HT-29 (cell line): ENCODE measurements at places on chromosomes 1 and 21.
A peak's percentile ranks its signal among the peaks of the same experiment; 100 is the strongest.

- DNase-seq: no peak
Measured at GRCh38 chr1:234778221-234779159, 168.5 kb upstream of the IRF2BP2 start.

DNA sequence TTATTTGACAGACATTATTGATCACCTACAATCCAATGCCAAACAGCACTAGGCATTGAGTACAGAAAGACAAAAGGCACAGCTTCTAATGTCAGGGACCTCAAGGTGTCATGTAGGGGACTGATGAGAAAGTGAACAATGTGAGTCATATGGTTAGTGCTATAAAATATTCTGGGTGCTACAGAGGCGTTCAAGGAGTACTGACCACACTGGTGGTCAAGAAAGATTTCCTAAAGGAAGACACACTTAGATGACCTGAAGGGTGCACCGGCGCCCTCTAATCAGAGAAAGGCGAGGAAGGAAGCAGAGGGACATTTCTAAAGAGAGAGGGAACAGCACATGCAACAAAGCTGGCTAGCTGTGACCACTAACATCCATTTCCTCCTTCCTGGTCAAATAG is 64.9 kb upstream of the F3 start:
- DNase-seq: no peak

DNA sequence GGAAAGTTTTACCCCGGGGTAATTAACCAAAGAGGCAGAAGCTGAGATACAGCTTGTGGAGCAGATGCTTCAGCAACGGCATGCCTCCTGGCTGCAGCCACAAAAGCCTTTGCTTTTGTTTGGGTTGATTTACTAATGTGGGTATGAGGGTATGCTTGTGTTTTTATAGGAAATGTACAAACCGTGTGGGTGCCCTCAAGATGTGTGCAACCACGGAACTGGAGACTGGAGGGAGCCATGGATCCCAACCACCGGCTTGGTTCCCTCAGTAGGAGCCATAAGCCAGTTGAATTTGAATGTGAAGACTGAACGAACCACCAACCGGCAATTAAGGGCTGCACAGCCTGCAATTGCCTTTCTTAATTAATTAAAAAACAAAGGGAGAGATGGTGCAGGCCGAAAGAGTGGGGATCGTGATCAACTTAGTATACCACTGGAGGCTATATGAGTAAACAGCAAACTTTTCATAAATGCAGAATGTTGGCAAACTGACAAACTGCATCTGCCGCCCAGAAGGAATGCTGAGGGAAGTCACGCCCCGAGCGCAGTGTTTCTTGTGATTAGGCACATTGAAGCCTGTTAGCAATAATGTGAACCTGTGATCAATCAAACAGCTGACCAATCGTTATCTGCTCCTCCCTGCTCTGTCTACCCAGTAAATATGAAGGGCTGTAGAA is 104.1 kb downstream of the DISP1 start:
- DNase-seq: no peak

DNA sequence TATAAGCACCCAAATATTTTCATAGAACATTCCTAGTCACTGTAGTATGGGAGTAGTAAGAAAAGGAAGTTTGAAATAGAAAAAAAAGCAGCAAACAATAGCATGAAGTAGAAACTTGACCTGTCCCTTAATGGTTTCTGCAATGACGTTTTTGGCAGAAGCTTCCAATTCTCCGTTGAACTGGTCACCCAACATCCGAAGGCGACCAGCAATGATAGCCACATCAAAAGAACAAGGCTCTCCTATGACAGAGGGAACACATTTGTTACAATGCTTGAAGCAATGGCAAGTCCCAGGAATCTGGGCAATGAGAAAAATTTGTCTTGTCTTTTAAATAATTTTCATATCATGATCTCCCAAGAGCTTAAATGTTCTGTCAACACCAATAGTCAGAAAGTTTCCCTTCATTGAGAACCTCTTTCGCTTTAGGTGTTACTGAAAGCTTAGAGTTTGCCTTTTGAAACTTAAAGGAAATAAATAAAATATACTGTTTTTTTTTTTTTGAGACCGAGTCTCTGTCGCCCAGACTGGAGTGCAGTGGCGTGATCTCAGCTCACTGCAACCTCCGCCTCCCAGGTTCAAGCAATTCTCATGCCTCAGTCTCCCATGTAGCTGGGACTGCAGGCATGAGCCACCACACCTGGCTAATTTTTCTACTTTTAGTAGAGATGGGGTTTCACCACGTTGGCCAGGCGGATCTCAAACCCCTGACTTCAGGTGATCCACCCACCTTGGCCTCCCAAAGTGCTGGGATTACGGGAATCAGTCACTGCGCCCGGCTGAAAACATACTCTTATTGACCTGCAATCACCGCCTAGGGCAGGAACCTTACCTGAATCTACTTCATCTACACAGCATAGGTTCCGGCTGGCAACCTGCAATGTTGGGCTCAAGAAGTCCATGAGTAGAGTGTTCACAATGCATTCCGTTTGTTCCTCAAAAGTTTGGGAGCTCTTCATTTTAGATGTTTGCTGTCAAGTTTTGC is 672 bp downstream of the BCL2L15 start:
- DNase-seq: peak; percentile 37

DNA sequence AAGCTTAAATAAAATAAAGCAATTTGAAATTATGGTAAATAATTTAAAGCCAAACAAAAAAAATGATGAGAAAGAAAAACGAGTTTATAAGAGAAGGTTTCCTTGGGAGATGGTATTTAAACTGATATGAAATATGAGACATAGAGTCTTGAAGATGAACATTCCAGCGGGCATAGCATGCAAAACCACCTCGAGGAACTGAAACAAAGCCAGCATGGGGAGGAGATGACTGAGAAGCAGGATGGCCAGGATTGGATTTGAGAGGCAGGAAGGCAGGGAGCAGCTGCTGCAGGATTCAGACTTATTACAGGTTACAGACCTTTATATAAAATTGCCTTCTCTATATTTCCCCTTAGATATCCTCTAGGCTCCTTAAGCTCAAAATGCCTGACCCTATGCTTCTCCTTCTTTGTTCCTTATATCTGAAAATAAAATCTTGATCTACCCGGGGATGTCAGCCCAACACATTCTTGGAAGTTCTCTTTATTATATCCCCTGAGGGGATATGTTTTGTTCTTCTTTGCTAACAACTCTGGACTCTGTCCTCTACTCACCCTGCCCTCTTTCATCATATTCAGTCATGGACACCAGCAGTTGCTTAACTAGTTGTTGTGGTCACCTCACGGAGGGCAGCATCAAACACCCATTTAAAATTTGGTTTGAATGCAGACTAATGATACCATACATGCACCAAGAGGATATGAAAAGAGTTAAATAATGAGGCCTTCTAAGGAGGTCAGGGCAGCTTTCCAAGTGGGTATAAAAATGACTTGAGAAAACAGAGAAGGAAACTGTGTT is 719.1 kb upstream of the B3GALT2 start:
- no peak for DNase-seq

DNA sequence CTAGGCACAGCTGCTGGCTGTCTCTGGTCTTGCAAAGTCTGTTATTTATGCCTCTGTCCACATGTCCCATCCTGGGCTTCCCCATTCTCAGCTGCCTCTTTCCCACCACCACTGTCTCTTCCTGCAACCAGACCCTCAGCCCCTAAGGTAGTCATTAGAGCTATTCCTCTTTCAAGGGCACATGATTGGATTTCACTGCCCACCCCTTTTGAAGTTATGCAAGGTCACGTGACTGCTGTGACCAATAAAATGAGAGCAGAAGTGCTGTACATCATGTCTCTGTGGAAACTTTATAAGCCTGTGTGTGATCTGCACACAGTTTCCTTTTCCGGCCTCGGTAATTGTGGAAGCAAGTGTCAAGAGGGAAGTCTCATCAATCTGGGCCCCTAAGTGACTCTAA is 136.6 kb upstream of the HMGB4 start:
- DNase-seq: no peak

DNA sequence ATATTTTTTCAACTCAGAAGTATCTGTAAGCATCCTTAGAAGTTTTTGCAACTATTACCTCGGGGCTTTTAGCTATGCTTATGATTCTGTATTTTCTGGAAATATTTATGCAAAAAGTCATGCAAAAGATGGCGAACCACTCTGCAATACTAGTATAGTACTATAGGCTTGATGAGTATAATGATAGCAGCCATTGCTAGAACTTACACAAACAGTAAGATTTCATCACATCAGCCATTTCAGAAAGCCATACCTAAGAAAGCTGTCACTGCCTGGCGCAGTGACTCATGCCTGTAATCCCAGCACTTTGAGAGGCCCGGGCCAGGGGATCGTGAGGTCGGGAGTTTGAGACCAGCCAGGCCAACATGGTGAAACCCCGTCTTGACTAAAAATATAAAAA is 227.1 kb downstream of the LRRC7 start:
- no peak for DNase-seq

DNA sequence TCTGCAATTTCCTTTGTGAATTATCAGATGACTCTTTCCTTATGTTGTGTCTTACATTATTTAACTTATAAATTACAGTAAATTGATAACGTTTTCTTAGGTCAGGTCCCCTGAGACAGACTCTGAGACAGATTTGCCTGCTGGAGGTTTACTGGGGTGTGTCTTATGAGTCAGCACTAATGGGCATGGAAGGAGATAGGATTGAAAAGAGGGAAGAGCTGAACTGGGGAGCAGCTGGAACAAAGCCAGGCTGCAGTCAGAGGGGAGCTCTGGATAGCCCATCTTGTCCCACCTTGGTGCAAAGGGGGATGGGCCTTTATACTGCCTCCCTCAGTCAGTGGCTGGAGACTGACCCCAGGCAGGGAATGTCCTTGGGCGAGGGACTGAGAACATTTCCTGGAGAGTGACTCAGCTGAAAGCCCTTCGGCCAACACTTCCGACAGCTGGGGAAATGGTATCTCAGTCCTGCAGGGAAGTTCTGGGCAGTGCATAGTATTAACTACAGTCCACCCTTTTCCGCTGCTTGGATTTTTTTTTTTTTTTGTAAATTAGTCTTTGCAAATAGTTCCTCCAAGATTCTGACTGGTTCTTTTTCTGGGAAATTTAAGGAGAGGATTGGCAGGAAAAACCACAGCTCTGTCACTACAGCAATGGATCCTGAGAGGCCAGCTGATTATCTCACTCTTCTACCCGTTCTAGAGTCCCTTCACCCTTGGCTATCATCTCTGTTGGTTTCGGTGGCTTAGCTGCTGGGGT is 39.1 kb upstream of the CDC42BPA start:
- DNase-seq: peak; percentile 91

- DNase-seq: peak; percentile 67
Measured at GRCh38 chr1:56820755-56821461, 1.7 kb upstream of the FYB2 start.

DNA sequence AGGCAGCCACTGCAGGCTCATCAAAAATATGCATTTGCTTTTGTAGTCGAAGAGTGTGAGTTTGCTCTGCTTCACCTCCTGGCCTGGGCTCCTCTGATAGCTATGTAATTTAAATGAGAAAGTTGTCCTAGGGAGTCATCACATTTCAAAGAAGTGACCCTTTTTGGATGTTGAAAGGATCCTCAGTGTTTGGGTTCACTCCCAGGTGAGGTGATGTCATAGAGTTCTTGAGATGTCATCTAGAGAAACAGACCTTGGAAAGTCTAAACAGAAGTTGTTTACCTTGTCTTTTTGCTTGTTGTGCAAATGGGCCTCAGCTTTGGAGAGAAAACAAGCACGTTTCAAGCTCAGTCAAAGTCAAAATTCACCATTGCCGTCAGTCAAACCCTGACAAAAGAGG is 92.0 kb upstream of the BARHL2 start:
- DNase-seq: no peak

GRCh38 chr1:165067829-165068228 is 288.7 kb downstream of the LMX1A start:
- no peak for DNase-seq

DNA sequence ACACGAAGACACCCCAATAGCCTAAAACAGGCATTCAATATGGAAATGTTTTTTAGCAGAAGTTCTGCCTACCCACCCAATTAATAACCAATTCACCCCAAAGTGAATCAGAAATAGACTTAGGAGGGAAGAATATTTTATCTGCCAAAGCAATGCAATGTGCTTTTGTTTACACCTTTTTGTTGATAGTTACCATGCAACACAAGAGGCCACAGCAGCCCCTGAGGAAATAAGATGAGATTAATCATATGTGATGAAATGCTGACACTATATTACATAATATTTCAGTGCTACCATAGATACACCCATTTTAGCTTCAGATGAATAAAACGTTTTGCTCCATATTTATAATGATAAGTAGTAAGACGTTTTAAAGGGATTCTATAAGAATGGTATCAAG is 60.9 kb upstream of the RGS2 start:
- peak; percentile 46 for DNase-seq

DNA sequence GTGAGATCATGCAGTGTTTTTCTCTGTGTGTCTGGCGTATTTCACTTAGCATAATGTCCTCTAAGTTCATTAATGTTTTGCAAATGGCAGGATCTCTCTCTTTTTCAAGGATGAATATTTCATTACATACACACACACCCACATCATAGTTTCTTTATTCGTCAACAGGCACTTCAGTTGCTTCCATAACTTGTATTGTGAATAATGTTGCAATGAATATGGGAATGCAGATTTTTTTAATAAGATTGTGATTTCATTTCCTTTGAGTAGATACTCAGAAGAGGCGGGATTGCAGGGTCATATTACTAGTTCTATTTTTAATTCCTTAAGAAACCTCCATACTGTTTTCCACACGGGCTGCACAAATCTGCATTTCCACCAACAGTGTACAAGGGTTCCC is 134.0 kb downstream of the CLEC20A start:
- no peak for DNase-seq

GRCh38 chr1:72745413-72745812 is 463.1 kb upstream of the NEGR1 start:
- DNase-seq: no peak

- no peak for DNase-seq
Measured at GRCh38 chr1:82534996-82535395, 734.3 kb downstream of the ADGRL2 start.

DNA sequence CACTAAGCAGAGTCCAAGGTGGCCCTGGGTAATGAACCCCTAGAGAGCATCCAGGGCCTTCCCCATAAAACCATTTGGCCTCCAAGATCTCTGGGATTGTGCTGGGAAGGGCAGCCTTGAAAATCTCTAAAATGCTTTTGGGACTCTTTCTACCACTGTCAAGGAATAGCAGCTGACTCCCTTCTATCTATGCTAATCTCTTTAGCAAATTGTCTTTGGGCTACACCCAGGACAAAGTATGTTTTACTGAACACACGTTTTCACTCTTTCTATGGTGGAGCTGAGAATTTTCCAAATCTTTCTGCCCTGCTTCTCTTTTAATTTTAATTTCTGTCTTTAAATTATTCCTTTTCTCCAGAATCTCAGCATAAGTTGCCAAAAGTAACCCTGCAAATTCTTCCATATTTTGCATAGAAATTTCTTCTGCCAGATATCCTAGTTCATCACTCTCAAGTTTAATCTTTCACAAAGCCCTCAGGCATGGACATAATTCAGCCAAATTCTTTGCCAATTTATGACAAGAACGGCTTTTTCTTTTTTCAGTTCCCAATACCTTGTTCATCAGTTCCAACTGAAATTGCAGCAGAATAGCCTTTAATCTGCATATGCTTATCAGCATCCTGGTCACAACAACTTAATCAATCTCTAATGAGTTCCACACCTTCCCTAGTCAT is 687.0 kb upstream of the ADGRL4 start:
- no peak for DNase-seq
